ENCODE measurements at places on chromosomes 12 and 14. TPM values are rescaled to one million over a fixed set of nuclear protein-coding genes. Genes with fewer than 3 reads are reported as not detected.

The NDRG2 gene
- total RNA-seq: 444 TPM

The TCL1B gene
- total RNA-seq: not detected

The SDR9C7 gene
- total RNA-seq: not detected

The IL22 gene
- not detected for total RNA-seq

The GLIPR1L1 gene
- not detected for total RNA-seq

The SYCP3 gene
- total RNA-seq: 0.36 TPM

The CRACR2A gene
- 3.5 TPM for total RNA-seq

The OSGEP gene
- 30.9 TPM for total RNA-seq

The SLC2A3 gene
- total RNA-seq: 132 TPM

The KRT3 gene
- total RNA-seq: not detected

The NGB gene
- total RNA-seq: not detected

The ARMH4 gene
- 4.6 TPM for total RNA-seq

The NXPH4 gene
- not detected for total RNA-seq

The ADAM20 gene
- total RNA-seq: 1.8 TPM

The BIN2 gene
- total RNA-seq: 4.8 TPM

The PIANP gene
- total RNA-seq: not detected

The CLEC4C gene
- not detected for total RNA-seq

The DTX3 gene
- total RNA-seq: 21.7 TPM

The ACOT6 gene
- total RNA-seq: not detected

The SLCO1C1 gene
- 0.75 TPM for total RNA-seq

The BLOC1S1 gene
- 168 TPM for total RNA-seq

The KLRC3 gene
- not detected for total RNA-seq

The TAS2R50 gene
- total RNA-seq: 12.1 TPM

The DLK1 gene
- total RNA-seq: not detected

The KRT6A gene
- 3.3 TPM for total RNA-seq

The DAO gene
- not detected for total RNA-seq

The MORN3 gene
- not detected for total RNA-seq

The TAS2R9 gene
- total RNA-seq: not detected

The USP30 gene
- total RNA-seq: 36.2 TPM

The CCDC177 gene
- not detected for total RNA-seq

The BCAT1 gene
- 38.4 TPM for total RNA-seq

The DNAJC22 gene
- 1.8 TPM for total RNA-seq

The SLC6A15 gene
- 0.95 TPM for total RNA-seq

The TMEM229B gene
- 6.6 TPM for total RNA-seq

The KCNA5 gene
- not detected for total RNA-seq

The CALM1 gene
- 443 TPM for total RNA-seq

The KCNK10 gene
- total RNA-seq: not detected

The MYO1H gene
- total RNA-seq: 0.09 TPM

The MYH6 gene
- total RNA-seq: not detected

The HAL gene
- total RNA-seq: 8.7 TPM

The POTEG gene
- total RNA-seq: not detected

The P2RX2 gene
- total RNA-seq: 2.8 TPM
